Peyer's patch (tissue), 4 donors: ENCODE measurements at places on chromosomes 16 and 17. TPM values are rescaled to one million over a fixed set of nuclear protein-coding genes. Genes with fewer than 3 reads are reported as not detected.
A peak's percentile ranks its signal among the peaks of the same experiment; 100 is the strongest.

The SLFN14 gene
- not detected for total RNA-seq

DNA sequence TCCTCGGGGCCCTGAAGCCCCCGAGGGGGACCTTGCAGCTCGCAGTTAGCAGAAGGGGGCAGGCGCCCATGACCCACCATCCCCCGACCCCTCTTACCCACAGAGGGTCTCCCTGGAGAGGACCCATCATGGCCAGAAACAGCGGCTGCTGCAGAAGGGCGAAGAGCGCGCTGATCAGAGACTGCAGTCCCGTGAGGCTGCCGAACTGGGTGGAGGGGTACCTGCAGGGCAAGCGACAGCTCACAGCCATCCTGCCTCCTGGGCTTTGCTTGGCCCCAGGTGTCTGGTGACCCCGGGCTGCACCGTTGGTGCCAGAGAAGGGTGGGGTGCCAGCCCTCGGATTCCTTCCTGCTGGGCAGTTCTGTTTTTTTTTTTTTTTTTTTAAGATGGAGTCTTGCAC is 13.9 kb upstream of the PITPNA start:
- H3K27me3 ChIP-seq, result no peaks in the 10 kb centered on the region
- H3K36me3 ChIP-seq, result no peaks in the 10 kb centered on the region
- no peak for DNase-seq
- H3K4me1 ChIP-seq, result no peaks in the 10 kb centered on the region
- no peak overlapping the region for H3K4me3 ChIP-seq

The TRIM65 gene
- 14.0 TPM for total RNA-seq

GRCh38 chr16:35714665-35715064 is 2255.3 kb downstream of the TP53TG3F start:
- H3K36me3 ChIP-seq, result no peaks in the 10 kb centered on the region
- no peak for DNase-seq
- H3K4me3 ChIP-seq, result no peak overlapping the region
- no peaks in the 10 kb centered on the region for H3K4me1 ChIP-seq

DNA sequence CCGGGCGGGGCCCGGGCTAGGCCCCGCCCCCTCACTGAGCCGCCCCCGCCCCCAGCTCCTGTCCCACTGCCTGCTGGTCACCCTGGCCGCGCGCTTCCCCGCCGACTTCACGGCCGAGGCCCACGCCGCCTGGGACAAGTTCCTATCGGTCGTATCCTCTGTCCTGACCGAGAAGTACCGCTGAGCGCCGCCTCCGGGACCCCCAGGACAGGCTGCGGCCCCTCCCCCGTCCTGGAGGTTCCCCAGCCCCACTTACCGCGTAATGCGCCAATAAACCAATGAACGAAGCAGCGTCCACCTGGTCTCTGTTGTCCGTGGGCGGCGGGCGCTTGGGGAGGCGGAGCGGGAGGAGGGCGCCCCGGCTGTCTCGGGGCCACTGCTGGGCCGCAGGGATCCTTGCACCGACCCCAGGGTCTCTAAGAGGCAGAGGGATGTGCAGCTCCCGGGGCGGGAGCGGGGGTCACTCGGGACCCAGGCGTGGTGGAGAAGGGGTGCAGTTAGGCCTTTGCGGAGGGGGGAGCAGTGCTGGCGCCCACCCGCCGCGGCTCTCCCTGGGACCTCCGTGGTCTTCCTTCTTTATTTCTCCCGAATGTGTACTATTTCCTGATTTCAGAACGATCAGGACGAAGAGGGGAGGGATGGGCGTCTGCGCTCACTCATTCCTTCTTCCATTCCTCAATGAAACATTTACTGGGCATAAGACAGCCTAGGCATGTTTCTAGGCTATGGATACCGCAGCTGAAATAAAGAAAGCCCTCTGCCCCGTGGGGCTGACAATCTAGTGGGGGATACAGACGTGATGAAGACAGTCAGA is 2.0 kb downstream of the HBZ start:
- peaks cover 6% of the 10 kb centered on the region for H3K4me1 ChIP-seq
- no peak for DNase-seq
- no peaks in the 10 kb centered on the region for H3K27me3 ChIP-seq
- no peak overlapping the region for H3K27ac ChIP-seq
- no peaks in the 10 kb centered on the region for H3K36me3 ChIP-seq

The RND2 gene
- 0.35 TPM for total RNA-seq

DNA sequence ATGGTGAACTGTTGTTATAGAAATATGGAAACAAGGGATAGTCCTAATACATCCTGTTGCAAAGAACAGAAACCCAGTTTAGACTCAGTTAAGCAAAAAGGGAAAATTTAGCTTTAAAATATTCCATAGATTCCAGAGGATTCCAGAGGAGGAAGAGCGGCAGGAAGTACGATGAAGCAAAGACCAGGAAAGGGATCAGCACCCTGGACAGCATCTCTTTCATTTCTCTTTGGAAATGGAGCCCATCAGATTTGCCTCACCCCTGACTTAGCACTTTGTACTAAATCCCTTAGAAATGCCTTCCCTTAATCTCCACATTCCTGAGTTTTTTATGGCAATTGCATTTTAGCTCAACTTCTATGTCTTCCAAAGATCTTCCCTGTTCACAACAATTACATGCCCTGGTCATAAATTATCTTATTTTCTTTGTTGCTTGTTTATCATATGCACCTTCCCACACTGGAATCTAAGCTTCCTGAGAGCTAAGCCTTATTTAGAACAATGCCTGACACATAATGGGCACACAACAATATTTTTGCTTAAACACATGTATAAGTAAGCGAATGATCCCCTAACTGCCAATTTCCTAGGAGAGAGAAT is 150.0 kb upstream of the RBFOX1 start:
- H3K4me1 ChIP-seq, result no peaks in the 10 kb centered on the region
- no peak for DNase-seq
- no peak overlapping the region for H3K4me3 ChIP-seq
- no peak overlapping the region for H3K27ac ChIP-seq

DNA sequence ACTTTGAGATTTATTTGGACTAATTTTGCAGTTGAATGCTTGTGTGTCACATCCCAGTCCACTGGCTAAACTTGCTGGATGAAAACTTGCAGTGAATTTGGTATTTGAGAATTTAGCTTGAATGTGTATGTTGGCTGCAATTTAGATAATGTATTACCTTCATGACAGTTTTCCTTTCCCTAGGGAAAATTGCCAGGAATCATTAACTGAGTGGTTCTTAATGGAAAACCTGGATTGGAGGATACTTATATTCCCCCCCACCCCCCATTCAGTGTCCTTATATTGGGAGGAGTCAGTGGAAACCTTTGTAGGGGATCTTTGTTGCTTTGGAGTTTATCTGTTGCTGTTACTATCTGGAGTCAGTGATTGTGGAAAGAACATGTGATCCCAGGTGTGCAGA is 67.6 kb downstream of the KPNA2 start:
- no peaks in the 10 kb centered on the region for H3K36me3 ChIP-seq
- DNase-seq, result no peak
- H3K4me3 ChIP-seq, result peak overlapping the region; percentile 97
- peaks cover 4% of the 10 kb centered on the region for H3K4me1 ChIP-seq

DNA sequence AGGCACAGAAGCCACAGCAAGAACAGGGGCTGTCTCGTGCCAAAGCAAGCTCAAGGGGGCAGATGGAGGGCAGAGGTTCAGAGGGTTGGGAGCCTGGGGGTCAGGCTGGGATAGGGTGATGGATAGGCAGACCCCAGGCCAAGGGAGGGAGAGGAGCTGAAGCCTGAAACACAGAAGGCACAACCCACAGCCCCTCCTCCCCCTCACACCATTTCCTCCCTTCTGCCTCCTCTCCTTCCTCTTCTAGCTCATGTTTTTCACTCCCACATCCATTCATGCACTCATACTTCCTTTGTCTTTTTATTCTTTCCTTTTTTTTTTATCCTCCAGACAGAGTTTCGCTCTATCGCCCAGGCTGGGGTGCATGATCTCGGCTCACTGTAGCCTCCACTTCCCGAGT is 61.1 kb downstream of the SOCS1 start:
- no peak for DNase-seq
- H3K27me3 ChIP-seq, result no peaks in the 10 kb centered on the region
- no peaks in the 10 kb centered on the region for H3K4me1 ChIP-seq
- H3K36me3 ChIP-seq, result no peaks in the 10 kb centered on the region

DNA sequence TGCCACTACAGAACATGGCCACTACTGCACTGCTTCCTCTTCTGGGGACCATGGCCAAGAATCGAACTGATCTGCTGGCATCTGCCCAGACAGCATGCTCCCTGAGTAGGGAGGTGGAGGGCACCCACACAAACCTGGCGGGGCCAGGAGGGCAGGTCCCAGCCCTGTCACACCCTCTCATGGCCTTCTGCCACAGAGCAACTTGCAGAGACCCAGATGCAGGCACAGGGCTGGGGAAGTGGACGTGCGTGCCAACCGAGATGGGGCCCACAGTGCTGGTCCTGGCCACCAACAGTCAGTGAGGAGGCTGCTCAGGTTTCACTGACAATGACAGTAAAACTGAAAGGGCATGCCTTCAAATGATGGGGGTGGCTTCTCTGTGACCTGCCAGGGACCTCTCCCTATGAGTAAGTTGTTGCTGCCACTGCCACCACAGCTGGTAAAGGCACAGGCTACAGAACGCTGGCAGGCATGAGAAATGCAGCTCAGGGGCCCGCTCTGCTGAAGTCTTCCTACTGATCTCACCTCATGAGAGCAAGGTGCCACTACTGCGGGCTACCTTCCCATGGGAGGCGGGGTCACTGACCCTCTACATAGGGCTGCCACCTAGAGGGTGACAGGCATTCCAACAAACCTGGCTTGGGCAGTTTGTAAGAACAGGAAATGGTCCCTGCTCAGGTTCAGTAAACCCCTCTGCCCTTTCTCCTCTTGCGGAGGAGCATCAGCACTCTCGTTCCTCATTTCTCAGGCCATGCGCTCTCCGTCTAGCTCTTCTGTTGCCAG is 15.5 kb downstream of the HIC1 start:
- H3K27me3 ChIP-seq, result no peaks in the 10 kb centered on the region
- H3K36me3 ChIP-seq, result no peaks in the 10 kb centered on the region
- peak overlapping the region; percentile 72 for H3K27ac ChIP-seq
- no peak for DNase-seq
- H3K4me3 ChIP-seq, result no peak overlapping the region

The G6PC1 gene
- total RNA-seq, result 2.5 TPM

The IL17C gene
- not detected for total RNA-seq

DNA sequence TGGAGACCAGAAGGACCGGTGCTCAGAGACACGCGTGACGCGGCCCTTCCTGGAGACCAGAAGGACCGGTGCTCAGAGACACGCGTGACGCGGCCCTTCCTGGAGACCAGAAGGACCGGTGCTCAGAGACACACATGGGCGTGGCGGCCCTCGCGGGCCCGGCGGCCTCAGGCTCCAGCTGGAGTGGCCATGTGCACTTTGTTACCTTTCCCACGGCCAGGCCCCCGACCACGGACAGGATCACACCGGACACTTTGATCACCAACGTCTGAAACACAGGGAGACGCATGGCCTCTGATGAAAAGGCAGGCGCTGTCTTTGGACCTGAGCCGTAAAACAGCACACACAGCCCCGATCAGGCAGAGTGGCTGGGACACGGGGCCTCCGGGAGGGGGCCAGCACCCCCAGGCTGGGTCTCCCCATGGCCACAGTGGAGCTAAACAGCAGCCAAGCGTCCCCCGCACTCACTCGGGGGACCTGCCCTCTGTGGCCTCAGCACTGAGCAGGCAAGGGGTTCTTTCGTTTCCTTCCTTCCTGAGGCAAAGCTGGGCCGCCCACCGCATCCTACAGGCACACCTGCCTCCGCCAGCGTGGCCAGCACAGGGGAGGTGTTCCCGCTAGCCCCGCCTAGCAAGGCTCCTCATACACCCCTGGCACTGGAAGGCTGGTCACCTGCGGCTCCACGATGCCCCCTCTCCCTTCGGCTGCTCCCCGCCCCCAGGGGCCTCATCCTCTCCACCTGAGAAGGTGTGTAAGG is 13.3 kb upstream of the CCDC154 start:
- no peak for DNase-seq
- H3K27ac ChIP-seq, result no peak overlapping the region
- H3K4me1 ChIP-seq, result no peaks in the 10 kb centered on the region
- no peak overlapping the region for H3K4me3 ChIP-seq
- no peaks in the 10 kb centered on the region for H3K27me3 ChIP-seq

The LUC7L gene
- 182 TPM for total RNA-seq

DNA sequence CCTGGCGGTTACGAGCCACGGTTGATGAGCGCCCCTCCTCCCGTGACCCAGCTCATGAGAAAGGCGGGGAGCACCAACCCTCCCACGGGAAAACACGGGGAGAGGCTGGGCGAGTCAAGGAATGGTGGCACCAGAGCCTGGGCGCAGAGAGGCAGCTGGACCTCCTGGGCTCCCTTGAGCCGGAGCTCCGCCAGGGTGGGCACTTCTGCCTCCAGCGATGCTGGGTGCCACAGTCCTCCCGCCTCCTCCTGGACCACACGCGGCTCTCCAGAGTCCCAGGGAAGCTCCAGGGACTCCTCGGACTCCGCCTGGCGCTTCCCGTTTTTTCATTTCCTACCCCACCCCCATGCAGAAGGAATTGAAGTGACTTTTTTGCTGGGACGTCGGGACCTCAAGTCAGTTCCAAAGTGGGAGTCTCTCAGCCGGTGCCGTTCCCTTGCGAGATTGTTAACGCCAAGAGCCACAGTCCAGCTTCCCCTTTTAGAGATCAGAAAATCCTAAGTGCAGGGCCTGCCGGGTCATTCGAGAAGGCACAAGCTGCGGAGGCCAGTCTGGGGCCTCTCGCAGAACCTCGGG is 6.6 kb upstream of the CBX8 start:
- H3K4me1 ChIP-seq, result no peaks in the 10 kb centered on the region
- no peak overlapping the region for H3K27ac ChIP-seq
- DNase-seq, result no peak
- peaks cover 7% of the 10 kb centered on the region for H3K27me3 ChIP-seq
- H3K4me3 ChIP-seq, result no peak overlapping the region

The TBC1D3C gene
- total RNA-seq, result 1.0 TPM

GRCh38 chr17:63741408-63742173 is at the start of gene STRADA:
Gene STRADA, minus strand, starts transcription at chr17:63741799. Its CDS starts 13,430 bp downstream, at chr17:63728369.
- peak within 1 kb of the TSS; percentile 88 for H3K27ac ChIP-seq
- H3K27me3 ChIP-seq, result no peaks in the 10 kb centered on the region
- peak; percentile 99 for DNase-seq
- no peaks in the 10 kb centered on the region for H3K36me3 ChIP-seq
- no peaks in the 10 kb centered on the region for H3K4me1 ChIP-seq
- H3K4me3 ChIP-seq, result peak within 1 kb of the TSS; percentile 71

DNA sequence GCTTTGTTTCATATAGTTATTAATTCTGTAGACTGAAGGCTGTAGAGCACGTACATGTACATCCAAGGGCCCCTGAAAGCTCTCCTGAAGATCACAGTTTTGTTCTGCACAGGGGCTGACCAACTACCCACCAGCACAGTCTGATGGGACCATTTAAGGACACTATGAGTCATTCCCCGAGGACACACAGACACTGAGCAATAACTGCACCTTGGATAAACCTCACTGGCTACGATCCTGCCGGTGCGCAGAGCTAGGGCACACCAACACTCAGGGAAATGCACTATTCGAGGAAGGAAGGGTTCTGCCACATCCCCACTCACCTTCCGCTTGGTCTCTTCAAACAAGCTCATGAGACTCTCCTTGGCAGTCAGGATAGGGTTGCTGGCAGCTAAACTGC is 20.3 kb downstream of the SMG6 start:
- no peaks in the 10 kb centered on the region for H3K4me1 ChIP-seq
- no peaks in the 10 kb centered on the region for H3K36me3 ChIP-seq
- DNase-seq, result no peak
